ENCODE measurements at places on chromosomes 1 and 21. TPM values are rescaled to one million over a fixed set of nuclear protein-coding genes. Genes with fewer than 3 reads are reported as not detected.

Gene AKIRIN1
- total RNA-seq, result 32.2 TPM

DNA sequence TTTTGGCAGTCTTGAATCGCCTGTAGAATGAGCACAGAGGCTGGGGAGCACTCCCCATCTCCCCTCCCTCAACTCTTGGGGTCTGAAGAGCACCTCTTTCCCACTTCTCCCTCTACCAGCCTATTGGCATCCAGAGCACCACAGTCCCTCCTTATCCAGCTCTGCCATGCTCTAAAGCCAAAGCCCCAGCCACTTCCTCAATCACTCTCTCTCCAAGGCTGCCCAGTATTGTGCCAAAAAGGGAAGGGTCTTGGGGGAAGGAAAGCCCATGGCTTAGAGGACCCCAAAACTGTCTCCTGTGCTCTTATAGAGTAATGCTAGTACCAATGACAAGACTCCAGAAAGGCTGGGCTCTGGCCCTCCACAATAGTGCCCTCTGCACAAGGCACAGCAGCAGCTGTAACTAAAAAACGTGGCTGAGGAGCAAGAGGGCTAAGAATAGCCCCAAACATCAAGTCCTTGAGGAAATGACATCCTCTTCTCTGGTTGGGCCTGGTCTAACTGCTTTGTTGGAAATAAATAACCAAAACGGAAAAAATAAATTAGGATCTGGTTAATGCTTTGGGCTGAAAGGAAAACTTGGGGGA, 28.4 kb downstream of the SLC27A3 start:
- DNase-seq, result no peak

DNA sequence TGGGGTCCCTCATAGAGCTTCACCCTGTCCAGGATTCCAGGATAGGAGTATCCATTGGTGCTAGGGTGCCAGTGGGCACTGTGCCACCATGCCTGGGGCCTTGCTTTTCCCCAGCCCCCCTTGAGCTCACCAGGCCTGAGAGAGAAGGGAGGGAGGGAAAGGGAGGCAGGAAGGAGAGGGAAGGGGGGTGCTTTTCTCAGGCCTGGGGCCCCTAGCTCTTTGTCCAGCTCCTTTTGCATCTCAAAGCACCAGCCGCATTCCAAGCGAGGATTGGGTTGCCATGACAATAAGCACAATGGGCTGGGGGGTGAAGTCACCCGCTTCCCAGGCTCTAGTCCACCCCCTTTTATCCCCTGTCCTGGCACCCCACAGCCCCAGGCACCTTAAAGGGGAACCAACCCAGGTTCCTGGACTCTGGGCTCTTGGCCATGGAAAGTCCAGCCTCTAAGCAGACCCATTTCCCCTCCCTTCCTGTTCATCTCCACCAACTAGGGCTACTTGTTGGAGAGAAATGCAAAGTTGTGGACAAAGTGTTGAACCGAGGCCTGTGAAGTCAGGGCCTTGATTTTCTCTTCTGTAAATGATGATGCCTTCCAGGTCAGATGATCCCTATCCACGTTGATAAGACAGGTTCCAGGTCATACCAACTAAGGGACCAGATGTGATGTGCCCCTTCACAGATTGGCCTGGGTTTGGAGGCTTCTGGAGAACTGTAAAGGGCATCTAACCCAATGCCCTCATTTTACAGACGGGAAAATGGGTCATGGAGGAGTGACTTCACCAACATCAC, 11.4 kb downstream of the THBS3 start:
- DNase-seq, result peak; percentile 14

DNA sequence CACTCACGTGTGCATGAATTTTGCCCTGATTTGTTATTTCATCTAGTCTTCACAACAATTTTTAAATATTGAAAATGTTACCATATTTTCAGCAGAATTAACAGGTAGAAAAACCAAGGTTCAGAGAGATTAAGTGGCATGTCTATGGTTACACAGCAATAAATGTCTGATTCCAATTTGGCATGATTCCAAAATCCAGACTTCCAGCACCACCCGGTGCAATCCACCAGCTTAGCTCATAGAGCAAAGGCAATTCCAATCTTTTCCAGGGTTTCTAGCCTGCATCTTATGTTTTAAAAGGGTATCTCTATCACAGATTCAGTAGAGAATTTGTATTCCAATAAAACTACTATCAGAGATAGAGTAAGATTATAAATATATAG, 161.8 kb downstream of the TPR start:
- DNase-seq, result no peak

GRCh38 chr1:203649551-203649998, 22.9 kb downstream of the ATP2B4 start:
- no peak for DNase-seq

Gene C1orf87
- total RNA-seq, result not detected

Gene HPDL
- total RNA-seq, result not detected
